ENCODE measurements at places on chromosomes 1 and 21.
A peak's percentile ranks its signal among the peaks of the same experiment; 100 is the strongest.

GRCh38 chr21:46308431-46308830, 15.2 kb downstream of the C21orf58 start:
- no peak for DNase-seq

- DNase-seq: no peak
Observed at GRCh38 chr1:83756984-83757717, 241.8 kb downstream of the TTLL7 start.

DNA sequence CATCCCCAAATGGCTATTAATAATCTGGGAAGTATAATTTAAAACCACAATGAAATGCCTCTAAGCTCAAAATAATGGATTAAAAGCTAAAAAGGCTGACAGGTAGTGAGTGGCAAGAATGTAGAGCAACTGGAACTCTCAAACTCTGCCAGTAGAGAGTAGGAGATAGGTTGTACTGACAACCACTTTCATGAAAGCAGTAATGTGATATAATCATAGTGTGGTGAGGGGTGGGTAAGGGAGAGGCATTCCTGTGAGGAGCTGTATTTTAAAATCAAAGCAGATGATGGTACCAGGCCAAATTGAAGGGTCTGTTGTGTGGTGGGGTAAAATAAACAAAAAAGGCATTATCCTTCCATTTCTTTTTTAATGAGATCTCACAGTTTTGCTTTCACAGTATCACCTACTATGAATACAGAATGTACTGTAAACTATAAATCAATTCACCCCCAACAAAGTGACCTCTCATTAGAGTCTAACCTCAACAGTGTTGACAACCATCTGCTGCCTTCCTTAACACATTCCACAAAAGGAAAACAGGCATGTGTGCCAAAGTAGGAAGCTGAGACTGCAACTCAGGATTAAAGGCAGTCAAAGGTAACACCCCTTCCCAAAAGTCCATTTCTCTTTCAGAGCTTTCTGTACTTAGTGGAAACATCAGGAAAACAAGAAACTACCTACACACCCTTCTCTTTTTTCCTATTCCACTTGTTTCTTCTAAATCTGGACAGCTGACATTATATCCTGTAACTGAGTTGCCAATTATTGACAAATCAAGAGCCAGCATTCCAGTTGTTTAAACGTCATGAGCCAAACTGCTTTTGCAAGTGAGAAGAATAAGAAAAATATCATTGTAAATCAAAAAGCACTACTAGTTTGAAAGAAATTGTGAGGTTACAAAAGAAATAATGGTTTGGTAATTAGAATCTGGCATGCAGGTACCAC, 130.8 kb downstream of the FAF1 start:
- DNase-seq: no peak

DNA sequence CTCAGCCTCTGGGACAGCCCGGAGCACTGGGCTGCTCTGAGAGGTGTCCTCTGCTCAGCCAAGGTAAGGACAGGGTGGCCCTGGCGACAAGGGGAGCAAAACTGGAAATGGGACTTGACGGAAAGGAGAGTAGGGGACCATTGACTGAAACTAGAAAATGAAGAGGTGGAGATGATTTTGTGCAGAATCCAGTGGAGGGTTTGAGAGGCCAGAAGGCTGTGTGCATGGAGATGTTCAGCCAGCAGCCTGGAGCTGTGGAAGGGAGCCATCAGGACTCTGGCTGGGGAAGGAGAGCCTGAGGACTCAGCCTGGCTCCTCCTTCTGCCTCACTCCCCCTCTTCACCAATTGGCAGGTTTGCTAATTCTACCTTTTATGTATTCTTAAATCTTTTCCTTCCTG, 114.2 kb downstream of the EDEM3 start:
- DNase-seq: no peak

DNA sequence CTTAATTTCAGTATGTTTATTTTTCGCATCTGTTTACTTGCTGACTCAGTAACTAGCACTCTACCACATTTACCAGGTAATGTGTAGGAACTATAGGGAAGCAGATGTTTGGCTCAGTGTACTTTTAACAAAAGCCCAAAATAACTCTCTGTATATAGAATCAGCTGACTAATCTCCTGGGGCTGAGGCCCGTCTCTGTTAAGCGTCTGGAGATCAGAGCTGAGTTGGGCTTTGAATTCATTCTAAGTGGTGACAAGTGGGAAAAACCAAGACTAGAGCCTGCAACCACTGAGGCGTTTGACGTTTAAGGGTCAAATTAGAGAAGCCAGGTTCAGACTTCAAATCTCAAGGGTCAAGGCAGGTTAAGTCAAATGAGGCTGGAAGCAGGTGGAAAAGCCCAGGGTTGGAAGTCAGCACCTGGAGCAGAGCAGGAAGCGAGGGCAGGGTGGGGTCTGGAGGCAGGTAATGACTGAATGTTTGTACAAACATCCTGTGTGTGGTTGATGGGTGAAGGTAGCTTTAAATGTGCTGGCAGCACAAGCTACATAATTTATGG, 56.8 kb upstream of the LYST start:
- DNase-seq: peak; percentile 70

DNA sequence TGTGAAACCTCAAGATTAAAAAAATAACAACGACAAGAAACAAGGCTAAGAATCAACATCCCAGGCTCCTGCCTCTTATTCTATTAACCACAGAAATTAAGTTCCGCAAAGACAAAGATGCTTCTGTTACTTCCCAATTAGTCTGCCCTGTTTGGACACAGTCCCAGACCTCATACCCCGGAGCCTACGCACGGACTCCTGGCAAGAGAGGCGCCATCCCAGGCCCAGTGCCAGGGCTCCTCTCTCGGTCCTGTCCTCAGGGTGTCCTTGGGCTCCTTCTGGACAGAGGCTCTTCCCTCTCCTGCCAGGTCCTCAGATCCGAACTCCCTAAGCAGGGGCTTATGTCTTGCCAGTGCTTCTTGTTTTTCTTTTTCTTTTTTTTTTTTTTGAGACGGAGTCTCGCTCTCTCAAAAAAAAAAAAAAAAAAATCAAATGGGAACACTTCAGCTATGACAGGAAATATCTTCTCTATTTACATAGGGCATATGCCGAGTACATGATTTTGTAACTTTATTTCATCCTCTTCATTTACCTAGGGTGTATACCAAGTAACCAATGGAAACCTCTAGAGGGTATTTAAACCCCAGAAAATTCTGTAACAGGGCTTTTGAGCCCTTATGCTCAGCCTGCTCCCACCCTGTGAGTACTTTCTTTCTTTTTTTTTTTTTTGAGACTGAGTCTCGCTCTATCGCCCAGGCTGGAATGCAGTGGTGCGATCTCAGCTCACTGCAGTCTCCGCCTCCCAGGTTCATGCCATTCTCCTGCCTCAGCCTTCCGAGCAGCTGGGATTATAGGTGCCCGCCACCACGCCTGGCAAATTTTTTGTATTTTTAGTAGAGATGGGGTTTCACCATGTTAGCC, 11.7 kb upstream of the ENO1 start:
- DNase-seq: no peak

GRCh38 chr21:39103689-39104088, 79.6 kb downstream of the PSMG1 start:
- no peak for DNase-seq

DNA sequence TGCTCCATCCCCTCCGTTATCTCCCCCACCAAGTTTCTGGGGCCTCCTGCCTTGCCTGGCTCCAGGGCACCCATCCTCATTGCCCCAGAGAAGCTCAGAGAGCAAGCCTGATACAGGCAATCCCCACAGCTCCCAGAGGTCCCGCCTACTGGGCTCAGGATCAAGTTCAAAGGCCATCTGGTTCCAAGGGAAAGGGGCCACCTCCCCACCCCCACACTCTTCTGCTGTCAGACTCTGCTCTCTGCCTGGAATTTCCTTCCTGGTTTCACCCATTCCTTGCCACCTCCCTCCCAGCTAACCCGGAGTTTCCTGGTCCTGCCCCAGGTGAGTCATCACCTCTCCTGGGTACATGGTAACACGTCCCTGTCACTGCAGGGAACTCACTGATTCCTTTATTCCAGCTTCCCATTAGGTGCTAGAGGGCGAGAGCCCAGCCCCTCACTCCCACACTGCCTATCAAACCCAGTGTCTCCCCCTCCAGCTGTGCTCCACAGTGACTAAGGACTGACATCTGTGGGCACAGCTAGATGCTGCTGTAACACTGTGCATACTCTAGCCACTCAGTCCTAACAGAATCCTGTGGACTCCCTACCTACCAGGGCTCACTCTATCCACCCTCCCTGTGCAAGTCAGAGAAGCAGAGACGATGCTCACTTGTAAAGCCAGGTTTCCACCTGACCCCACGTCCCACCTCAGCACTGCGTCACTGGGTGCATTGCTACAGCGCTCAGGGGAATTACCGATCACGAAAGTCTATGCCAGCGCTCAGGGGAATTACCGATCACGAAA, 21.8 kb downstream of the RSPH1 start:
- DNase-seq: no peak

- no peak for DNase-seq
Observed at GRCh38 chr1:41498804-41499203, 14.3 kb upstream of the EDN2 start.

DNA sequence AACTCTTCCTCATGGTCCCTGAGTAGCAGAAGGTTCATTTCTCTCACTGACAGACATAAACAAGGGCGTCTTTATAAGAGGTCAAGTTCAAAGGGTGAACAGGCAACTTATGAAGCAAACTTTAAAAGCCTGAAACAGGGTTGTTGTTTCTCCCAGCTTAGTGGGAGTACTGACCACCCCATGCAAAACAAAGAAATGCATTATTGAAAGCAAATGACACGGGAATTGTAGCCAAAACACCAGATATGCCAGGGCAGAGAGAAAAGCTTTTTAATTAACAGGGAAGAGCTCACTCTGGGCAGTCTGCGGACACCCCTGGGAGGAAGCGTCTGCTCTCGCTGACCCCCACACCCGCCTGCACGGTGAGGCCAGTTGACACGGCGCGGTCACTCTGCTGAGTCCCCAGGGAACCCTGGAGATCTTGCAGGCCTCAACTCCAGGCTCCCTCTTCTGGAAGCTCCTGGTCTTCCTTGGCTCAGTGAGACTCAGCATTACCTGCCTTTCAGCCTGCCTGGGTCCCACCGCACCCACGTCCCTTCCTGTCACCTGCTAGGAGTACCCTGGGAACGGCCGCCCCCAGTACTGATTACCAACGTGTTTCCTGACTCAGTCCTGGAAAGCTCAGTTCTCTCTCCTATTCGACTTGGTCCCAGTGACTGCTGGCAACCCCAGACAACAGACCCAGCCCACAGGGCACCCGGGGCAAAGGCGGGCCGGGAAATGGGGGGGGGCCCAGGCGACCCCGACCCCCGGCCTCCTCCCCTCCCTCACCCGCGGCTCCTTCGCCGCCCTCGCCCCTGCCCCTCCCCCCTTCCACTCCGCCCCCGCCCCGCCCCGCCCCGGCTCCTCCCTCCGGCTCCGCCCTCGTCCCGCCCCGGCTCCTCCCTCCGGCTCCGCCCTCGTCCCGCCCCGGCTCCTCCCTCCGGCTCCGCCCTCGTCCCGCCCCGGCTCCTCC, 972 bp downstream of the CFAP410 start:
- no peak for DNase-seq

DNA sequence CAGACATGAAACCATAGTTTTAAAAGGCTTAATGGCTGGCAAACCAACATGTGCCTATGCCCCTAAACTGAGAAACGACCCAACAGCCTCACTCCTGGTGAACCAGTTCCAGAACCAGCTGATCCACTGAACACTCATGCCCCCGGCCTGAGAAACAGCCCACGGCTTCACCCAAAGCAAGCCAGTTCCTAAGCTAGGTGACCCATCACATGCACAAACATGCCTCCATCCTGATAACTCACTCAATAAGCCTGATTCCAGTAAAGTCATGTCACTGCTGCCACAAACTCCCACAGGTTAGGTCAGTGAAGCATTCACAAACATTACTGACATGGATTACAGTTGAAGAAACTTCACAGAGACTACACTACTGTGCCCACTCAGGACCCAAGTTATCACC, 161.6 kb downstream of the USH2A start:
- no peak for DNase-seq

GRCh38 chr1:216057063-216057462, 366.2 kb downstream of the USH2A start:
- DNase-seq: no peak

DNA sequence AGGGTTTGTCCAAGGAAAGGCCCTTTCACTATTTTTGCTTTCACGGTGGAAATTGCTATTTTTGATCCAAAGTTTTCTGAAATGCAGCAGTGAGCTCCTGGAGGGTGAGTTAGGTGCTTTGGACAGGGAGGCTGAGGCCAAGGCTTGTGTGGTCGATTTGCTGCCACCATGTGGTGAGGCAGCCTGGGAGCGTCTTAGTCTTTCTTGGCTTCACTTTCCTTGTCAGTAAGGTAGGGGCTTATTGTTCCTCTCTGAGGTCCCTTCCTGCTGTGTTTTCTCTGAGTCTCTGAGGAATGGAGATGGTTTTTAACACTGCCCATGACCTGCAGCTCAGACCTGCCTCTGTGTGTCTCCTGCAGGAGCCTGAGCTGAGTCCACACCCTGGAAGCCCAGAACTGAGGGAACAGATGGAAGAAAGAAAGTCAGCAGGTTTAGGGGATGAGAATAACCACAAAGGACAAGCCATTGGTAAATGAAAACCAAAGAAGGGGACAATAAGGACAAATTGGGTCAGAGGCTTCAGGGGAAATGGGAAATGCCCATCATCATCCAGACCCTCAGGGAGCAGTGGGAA, 20.1 kb upstream of the S100A10 start:
- no peak for DNase-seq

DNA sequence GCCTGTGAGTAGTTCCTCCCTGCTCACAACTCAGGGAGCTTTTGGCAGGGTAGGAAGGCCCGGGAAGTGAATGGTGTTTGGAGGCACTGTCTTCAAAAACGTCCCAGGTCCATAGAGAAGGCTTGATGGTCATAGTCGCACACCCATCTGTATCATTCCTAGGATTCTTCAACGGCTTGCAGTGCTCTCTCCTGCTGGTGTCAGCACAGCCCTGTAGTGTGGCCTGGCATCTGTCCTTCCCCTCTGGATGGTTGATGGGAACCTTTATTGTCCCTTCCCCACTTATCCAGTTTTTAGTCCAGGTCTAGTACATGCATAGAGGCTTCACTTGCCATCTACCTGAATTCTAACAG, 142.8 kb upstream of the HOOK1 start:
- no peak for DNase-seq

- DNase-seq: no peak
Observed at GRCh38 chr1:1437904-1438376, 2.5 kb downstream of the VWA1 start.

- DNase-seq: no peak
Observed at GRCh38 chr1:247357781-247358211, 26.1 kb upstream of the ZNF496 start.

DNA sequence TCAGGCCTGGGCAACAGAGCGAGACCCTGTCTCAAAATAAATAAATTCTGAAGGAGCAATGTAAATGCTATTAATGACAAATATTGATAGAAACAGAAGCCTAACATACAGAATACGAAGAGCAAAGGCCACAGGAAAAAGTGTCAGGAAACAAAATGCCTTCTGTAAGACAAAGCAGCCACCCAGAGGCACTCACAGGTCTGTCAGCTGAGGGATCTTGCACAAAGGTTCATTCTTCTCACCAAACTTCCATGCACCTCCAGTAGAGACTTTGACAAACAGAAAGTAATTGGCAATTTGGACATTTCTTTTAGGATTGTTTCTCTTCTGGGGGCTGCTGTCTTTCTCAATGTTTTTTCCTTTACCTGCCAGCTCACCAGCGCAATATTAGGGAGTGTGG, 1.2 kb upstream of the ALDH9A1 start:
- DNase-seq: no peak
